ENCODE measurements at places on chromosomes 5 and 9.

GRCh38 chr9:133351908-133352634 lies 4.1 kb downstream of the RPL7A start:
- H3K27ac ChIP-seq = no peak overlapping the region
- H3K36me3 ChIP-seq = peaks cover 61% of the 10 kb centered on the region
- H3K4me1 ChIP-seq = peaks cover 53% of the 10 kb centered on the region
- no peak overlapping the region for H3K4me3 ChIP-seq

DNA sequence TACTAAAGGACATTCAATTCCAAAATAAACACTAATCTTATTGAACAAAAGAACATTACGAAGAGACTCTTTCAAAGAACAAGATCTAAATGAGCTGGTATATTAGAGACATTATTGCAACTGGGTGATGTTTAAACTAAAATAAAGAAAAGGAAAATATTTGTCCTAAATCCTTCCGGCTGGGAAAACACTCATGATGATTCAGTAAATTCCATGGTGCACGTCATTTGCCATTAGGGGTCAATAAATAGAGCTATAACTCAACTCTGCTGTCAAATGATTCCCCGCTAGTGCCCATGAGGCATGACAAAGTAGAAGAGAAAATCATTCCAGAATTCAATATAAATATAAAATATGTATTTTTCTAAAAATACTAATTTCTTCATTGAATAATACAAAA lies 565.5 kb upstream of the TUSC1 start:
- no peaks in the 10 kb centered on the region for H3K4me1 ChIP-seq
- H3K27me3 ChIP-seq = no peaks in the 10 kb centered on the region
- H3K36me3 ChIP-seq = no peaks in the 10 kb centered on the region
- H3K4me3 ChIP-seq = no peak overlapping the region
- H3K27ac ChIP-seq = no peak overlapping the region
- no peak for DNase-seq

GRCh38 chr5:174789596-174789995 lies 65.2 kb downstream of the MSX2 start:
- no peaks in the 10 kb centered on the region for H3K4me1 ChIP-seq
- no peak for DNase-seq
- no peaks in the 10 kb centered on the region for H3K36me3 ChIP-seq

GRCh38 chr5:166018716-166019115 lies 2272.7 kb upstream of the WWC1 start:
- H3K27me3 ChIP-seq = no peaks in the 10 kb centered on the region
- no peak overlapping the region for H3K27ac ChIP-seq
- no peak for DNase-seq
- H3K4me3 ChIP-seq = no peak overlapping the region

GRCh38 chr5:135881244-135881643 lies 14.4 kb downstream of the IL9 start:
- no peak overlapping the region for H3K4me3 ChIP-seq
- no peak overlapping the region for H3K27ac ChIP-seq
- peaks cover 13% of the 10 kb centered on the region for H3K27me3 ChIP-seq

GRCh38 chr5:137612576-137612975 lies 113.5 kb upstream of the SPOCK1 start:
- H3K36me3 ChIP-seq = no peaks in the 10 kb centered on the region
- DNase-seq = no peak
- H3K27me3 ChIP-seq = peaks cover 9% of the 10 kb centered on the region
- H3K27ac ChIP-seq = no peak overlapping the region
- H3K4me3 ChIP-seq = no peak overlapping the region
- no peaks in the 10 kb centered on the region for H3K4me1 ChIP-seq

GRCh38 chr9:20219437-20219836 lies 402.9 kb downstream of the MLLT3 start:
- no peak overlapping the region for H3K27ac ChIP-seq
- H3K36me3 ChIP-seq = no peaks in the 10 kb centered on the region
- no peaks in the 10 kb centered on the region for H3K27me3 ChIP-seq
- no peak overlapping the region for H3K4me3 ChIP-seq

GRCh38 chr9:131912069-131912468 lies 167.6 kb downstream of the MED27 start:
- no peak for DNase-seq
- H3K4me1 ChIP-seq = no peaks in the 10 kb centered on the region
- no peak overlapping the region for H3K27ac ChIP-seq

GRCh38 chr5:115428676-115429075 lies 115.9 kb downstream of the FEM1C start:
- DNase-seq = no peak
- no peak overlapping the region for H3K4me3 ChIP-seq
- H3K36me3 ChIP-seq = no peaks in the 10 kb centered on the region
- H3K27ac ChIP-seq = no peak overlapping the region
- peaks cover 1% of the 10 kb centered on the region for H3K27me3 ChIP-seq
